ENCODE measurements at places on chromosomes 4 and X. TPM values are rescaled to one million over a fixed set of nuclear protein-coding genes. Genes with fewer than 3 reads are reported as not detected.

DNA sequence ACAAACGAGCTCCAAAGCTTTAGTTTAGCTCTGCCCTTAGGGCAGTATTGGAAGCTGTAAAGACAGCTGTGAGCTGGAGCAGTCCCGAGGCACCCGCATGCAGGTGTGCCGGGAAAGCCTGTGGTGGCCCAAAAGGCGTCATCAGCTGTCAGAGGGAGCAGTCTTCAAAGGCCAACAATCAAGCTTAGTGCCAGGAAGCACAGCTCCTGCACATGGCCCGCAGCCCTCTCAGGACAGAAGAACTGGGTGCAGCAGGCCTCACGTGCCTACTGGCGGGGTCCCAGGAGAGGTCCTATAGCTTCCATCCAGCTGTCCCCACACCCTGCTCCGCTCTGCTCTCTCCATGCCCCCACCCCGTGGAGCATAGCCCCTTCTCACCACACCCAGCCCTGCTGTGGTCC lies 92.2 kb upstream of the TRIM2 start:
- no peak for DNase-seq

GRCh38 chr4:151688003-151688784 lies 72.6 kb downstream of the GATB start:
- no peak for DNase-seq

GRCh38 chrX:112636951-112637581 lies 42.7 kb downstream of the LHFPL1 start:
- DNase-seq = peak; percentile 81

DNA sequence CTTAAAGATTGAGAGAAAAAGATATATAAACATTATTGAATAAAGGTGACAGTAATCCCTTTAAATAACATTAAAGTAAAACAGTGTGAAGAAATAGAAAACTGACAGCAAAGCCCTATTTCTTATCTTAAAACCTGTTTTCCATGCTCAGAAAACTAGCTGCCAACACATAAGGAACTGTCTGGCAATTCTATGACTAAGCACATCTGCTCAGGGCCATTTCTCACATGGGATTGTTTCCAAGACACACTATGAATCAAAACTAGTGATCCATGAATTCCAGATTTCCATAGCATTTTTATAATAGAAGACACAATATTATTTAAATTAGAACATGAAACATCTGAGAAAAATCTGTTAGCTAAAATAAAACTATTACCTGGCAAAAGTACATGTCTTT lies 113.4 kb downstream of the SCLT1 start:
- DNase-seq = peak; percentile 56

Gene DCHS2
- total RNA-seq = not detected

GRCh38 chrX:151478058-151478457 lies 81.1 kb downstream of the VMA21 start:
- DNase-seq = no peak

DNA sequence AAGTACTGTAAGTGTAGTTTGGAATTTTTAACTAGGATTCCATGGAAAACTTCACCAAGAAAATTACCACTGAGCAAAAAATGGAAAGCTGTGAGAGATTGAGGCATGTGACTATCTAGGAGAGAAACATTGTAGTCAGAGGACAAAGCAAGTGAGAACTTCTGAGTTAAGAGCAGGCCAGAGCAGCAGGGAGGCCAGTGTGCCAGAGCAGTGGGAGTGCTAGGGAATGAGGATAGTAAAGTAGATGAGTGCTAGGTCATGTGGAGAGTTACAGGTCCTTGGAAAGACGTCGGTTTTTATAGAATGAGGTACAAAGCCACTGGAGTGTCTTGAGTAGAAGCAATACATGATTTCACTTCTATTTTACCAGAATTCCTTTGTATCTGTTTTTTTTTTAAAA lies 52.7 kb upstream of the FAT4 start:
- no peak for DNase-seq

- DNase-seq = no peak
These were observed 99.7 kb upstream of the DDIT4L start for GRCh38 chr4:100289946-100290345.

DNA sequence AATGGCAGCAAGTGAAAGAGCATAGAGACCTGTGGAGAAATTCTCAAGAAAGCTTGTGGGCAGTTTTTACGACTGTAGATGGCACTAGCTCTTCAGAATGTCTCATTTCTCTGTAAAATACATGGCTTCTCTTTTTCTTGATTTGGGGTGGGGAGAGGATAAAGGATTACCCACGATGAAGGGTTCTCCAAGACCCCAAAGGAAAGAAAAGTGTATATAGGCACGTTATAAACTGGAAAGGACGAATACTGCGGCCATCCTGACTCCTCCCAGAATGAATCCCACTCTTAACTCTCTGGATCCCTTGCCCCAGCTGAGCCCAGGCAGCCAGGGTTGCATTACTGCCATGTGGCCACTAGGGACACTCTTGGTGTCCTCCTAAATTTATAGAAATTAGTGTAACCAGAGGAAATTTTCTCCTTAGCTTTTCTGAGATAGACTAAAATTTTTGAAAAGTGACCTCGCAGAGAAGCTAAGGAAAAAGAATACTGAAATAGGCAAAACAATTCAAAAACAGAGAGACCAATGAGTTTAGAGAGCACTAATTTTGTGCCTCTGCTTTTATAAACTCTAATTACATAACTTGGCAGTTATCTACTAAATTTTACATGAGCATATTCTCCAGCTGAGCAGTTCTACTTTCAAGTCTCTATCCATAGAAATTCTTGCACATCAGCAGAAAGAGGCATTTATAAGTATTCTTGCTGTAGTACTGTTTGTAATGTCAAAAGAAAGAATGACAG lies 37.8 kb upstream of the PCDH19 start:
- peak; percentile 30 for DNase-seq

GRCh38 chr4:79147251-79147650 lies 178.6 kb downstream of the NAA11 start:
- peak; percentile 8 for DNase-seq

Gene PRDX4
- 113 TPM for total RNA-seq

DNA sequence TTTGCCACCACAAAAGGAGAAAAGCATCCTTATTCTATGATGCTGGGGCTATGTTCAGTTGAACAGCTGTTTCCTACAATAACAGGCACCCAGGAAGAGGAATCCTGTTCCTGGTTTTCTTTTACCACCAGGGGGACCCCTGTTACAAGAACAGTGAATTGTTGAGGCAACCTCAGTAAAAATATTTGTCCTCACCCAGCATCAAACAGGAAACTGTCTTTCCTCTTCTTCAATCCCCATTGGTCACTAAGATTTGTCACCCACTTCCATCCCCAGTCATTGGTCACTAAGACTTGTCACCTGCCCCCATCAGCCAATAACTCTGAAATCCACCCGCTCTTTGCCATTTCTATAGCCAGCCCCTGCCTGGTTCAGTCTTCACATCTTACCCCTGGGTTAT lies 143.5 kb upstream of the GALNT7 start:
- DNase-seq = peak; percentile 71

DNA sequence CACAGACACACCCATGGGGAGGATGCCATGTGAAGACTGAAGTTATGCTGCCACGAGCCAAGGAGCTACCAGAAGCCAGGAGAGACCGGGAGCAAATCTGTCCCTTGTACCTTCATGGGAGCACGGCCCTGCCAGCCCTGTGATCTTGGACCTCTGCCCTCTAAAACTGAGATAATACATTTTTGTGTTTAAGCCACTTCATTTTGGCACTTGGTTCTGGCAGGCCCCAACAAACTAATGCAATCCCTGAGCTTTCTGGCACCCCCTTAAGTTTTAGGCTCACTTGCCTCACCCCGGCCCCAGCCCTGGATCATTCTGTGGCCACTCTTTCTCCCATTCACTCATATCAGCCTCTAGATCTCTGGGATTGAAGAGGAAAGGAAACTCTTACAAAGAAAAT lies 35.4 kb downstream of the SEL1L3 start:
- no peak for DNase-seq

Gene SRPX
- total RNA-seq = 151 TPM

GRCh38 chr4:45550766-45551366 lies 573.0 kb downstream of the GABRG1 start:
- no peak for DNase-seq

Gene RGN
- total RNA-seq = not detected

Gene NSG1
- total RNA-seq = 0.73 TPM

Gene IL2
- not detected for total RNA-seq

GRCh38 chrX:150694738-150695410 lies 1.7 kb downstream of the MTMR1 start:
- no peak for DNase-seq

Gene MAOA
- 9.3 TPM for total RNA-seq

Gene GPR82
- not detected for total RNA-seq

DNA sequence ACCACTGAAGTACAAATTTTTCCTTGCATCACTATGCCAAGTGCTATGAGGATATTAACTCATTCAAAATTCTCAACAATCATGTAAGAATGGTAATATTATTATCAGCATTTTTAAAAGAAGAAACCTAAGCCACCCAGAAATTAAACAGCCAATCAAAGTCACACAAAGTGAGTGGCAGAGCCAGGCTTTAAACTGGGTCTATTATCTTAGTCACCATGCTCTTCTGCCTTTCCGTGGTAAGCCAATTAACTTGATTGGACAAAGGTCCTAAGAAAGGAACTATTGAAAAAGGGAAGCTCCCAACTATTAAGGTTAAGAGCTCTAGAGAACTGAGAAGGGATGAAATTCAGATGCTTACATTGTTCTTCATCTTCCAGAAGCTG lies 111.5 kb downstream of the ASB9 start:
- no peak for DNase-seq

DNA sequence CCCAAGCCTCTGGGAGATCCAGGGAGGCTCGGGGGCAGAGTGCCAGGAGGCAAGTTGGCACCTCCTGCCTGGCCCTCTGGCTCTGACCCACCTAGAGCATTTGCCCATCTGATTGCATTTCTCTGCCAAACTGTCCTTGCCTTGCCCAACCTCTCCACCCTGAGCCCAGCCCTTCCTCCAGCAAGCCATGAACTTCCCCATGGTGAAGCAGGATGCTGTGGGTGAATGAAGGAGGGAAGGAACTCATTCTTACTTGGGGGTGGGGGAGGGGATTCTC lies 9.3 kb upstream of the CNGA2 start:
- DNase-seq = no peak

Gene GC
- total RNA-seq = not detected

Gene MAGEB10
- not detected for total RNA-seq

DNA sequence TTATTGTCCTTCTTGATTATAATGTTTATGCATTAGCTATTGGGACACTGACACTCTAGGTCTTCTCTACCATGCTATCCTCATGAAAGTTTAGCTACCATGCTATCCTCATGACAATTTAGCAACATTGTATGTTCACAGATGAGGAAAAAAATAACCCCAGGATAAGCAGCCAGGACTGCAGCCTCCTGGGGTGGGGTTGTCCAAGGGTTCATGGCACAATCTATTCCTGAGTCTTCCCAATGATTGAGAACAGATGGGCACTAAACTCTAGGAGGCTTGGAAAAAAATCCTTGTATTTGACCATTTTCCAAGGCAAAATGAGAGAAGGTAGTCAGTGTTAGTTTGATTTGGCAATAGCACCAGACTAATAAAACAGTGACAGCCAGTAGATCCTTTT lies 619.8 kb upstream of the LCORL start:
- no peak for DNase-seq

- DNase-seq = no peak
These were observed 88.6 kb downstream of the IRF2 start for GRCh38 chr4:184385705-184386141.

GRCh38 chrX:155766321-155766720 lies 114.8 kb upstream of the VAMP7 start:
- DNase-seq = no peak

DNA sequence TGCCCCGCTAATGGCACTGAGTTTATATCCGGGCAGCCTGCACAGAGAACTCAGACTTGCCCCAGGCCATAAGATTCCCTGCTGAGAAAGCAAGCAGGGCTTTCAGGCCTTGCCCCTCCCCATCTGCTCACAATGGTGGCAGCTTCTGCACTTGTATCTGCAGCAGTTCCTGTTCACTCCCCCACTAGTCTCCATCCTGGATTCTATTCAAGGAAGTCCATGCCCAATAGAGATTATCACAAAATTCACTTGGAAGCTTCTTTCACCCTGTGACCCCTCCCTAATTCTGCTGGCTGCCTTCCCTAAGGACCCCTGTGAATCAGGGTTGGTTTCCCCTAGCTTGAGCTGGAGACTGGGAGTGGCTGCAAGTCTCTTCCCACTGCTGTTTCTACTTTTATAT lies 34.5 kb upstream of the UCP1 start:
- no peak for DNase-seq

GRCh38 chrX:47568656-47569295 lies 7.8 kb downstream of the ARAF start:
- DNase-seq = no peak

Gene PAGE2B
- 0.37 TPM for total RNA-seq

All from HT1080 (cell line).